Activated T-cell treated with anti-CD3 and anti-CD28 coated beads for 4 hours (primary cell): ENCODE measurements at places on chromosomes 5 and 9.

GRCh38 chr5:103674251-103674650 lies 111.7 kb upstream of the NUDT12 start:
- no peak for DNase-seq

- DNase-seq, result no peak
Observed at GRCh38 chr5:159262472-159262858, 625 bp upstream of the UBLCP1 start.

GRCh38 chr5:9544502-9545135 lies 1.3 kb downstream of the SEMA5A start:
- DNase-seq, result peak; percentile 14

DNA sequence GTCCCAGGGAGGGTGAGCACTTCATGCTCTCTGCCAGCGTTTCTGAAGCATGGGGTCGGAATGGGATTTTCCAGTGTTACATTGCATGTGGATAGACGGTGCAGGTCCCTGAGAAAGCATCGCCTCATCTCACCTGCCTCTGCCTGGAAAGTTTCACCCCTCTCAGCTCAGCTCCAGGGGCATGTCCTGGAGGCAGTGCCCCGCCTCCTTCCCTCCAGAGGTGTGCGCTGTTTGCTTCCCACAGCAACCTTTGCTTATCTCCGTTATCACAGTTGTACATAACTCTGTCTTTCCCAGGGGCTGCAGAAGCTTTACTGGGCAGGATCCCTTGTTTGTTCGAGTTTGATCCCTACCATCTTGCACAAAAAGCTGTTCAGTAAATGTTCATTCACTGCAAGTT lies 10.7 kb upstream of the CREBRF start:
- DNase-seq, result no peak

GRCh38 chr9:14314424-14314928 lies 535 bp upstream of the NFIB start:
- DNase-seq, result no peak

DNA sequence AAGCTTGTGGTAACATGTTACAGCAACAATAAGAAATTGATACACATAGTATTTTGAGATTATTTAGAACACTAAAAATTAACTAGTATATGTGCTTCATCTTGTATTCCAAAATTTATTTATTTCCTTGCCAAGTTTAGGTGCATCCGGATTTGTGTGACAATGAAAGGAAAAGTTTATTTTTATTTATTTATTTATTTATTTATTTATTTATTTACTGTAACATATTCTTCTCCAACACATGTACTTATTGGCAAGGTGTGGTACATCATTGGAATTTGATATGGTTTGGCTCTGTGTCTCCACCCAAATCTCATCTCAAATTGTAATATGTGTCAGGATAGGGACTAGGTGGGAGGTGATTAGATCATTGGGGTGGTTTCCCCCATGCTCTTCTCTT lies 373.3 kb upstream of the EDIL3 start:
- no peak for DNase-seq

- no peak for DNase-seq
Observed at GRCh38 chr5:134038138-134038537, 33.4 kb upstream of the VDAC1 start.

DNA sequence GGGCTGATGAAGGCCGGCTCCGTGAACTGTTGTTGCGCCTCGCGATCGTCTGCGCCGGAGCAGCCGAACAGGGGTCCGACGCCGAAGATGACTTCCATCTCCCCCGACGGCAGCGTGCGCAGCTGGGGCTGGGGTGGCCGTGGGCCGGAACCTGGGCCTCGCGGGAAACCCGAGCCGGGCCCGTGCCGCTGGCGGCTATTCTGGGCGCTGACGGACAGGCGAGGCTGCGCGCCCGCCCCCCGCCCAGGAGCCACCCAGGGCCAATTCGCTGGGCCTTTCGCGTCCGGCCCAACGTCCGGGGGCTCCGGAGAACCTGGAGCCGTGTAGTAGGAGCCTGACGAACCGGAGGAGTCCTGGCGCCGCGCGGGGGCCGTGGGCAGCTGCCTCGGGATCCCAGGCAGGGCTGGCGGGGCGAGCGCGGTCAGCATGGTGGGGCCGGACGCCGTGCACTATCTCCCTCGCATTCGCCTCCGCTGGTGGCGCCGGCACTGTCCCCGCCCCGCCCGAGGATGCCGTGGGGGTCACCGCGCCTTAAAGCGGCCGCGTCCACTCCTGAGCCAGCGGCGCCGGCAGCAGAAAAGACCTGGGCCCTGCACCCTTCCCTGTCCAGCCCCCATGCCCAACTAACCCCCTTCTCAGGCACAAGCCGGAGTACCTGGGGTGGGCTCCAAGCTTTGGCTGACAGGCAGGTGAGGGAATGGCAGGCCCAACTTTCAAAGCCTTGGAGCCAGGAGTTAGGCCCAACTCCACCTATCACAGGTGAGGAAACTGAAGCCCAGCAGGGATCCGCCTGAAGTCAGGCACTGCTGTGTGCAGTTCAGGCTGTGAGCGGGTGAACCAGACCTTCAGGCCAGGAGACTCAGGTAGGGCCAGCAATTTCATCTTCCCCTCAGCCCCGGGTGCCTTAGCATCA lies at the start of gene PROB1:
Gene PROB1, minus strand, starts transcription at position 451 of the 913 bp plus-strand sequence. Its CDS starts 23 bp downstream, at position 428.
- DNase-seq, result no peak

GRCh38 chr5:136309932-136310598 lies 55.3 kb downstream of the TRPC7 start:
- DNase-seq, result no peak

DNA sequence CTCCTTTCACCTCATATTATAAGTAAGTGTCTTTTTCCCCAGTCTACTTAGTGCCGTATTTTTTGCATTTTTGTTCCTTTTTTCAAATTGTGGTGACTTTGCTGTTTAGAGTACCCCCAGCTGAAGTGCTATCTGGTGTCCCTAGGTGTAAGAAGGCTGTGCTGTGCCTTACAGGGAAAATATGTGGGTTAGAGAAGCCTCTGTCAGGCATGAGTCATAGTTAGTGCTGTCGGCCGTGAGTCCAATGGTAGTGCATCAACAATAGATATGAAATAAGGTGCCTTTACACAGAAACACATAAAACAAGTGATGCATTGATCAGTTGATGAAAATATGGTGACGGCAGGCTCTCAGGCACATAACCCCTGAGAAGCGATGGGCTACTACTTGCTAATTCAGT lies 20.1 kb downstream of the SYK start:
- DNase-seq, result no peak
